ENCODE measurements at places on chromosomes 11 and 22.

DNA sequence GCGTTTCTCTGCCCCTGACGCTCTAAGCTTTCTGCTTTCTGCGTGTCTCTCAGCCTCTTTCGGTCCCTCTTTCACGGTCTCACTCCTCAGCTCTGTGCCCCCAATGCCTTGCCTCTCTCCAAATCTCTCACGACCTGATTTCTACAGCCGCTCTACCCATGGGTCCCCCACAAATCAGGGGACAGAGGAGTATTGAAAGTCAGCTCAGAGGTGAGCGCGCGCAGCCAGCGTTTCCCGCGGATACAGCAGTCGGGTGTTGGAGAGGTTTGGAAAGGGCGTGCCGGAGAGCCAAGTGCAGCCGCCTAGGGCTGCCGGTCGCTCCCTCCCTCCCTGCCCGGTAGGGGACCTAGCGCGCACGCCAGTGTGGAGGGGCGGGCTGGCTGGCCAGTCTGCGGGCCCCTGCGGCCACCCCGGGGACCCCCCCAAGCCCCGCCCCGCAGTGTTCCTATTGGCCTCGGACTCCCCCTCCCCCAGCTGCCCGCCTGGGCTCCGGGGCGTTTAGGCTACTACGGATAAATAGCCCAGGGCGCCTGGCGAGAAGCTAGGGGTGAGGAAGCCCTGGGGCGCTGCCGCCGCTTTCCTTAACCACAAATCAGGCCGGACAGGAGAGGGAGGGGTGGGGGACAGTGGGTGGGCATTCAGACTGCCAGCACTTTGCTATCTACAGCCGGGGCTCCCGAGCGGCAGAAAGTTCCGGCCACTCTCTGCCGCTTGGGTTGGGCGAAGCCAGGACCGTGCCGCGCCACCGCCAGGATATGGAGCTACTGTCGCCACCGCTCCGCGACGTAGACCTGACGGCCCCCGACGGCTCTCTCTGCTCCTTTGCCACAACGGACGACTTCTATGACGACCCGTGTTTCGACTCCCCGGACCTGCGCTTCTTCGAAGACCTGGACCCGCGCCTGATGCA lies at the start of gene MYOD1:
Gene MYOD1 (plus strand): TSS at position 544 of the 910 bp plus-strand sequence. CDS start 212 bp downstream, at position 756.
- DNase-seq = no peak

DNA sequence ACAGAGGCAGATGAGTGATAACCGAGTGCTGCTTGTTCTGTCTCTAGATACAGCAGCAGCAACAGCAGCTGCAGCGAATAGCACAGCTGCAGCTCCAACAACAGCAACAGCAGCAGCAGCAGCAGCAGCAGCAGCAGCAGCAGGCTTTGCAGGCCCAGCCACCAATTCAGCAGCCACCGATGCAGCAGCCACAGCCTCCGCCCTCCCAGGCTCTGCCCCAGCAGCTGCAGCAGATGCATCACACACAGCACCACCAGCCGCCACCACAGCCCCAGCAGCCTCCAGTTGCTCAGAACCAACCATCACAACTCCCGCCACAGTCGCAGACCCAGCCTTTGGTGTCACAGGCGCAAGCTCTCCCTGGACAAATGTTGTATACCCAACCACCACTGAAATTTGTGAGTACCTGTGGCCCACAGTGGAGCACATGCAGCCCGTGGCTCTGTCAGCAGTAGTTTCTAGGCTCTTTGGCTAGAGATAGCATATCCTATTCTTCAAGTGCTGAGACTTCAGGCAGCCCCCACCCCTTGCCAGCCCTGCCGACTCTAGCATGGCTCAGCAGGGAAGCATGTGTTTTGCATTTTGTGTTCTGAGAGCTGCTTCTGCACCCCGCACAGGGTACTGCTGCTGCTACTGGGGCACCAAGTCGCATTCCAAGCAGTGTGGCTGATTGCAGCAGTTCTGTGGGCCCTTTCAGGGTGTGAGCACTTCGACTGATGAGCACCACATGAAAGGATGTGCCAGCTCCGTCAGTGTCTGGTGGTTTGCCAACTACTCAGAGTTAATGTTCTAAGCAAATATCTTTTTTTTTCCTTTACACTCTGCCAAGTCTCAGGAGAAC lies 59.2 kb downstream of the MED15 start:
- DNase-seq = no peak

GRCh38 chr11:47533690-47534151 lies 19.2 kb downstream of the CELF1 start:
- no peak for DNase-seq

DNA sequence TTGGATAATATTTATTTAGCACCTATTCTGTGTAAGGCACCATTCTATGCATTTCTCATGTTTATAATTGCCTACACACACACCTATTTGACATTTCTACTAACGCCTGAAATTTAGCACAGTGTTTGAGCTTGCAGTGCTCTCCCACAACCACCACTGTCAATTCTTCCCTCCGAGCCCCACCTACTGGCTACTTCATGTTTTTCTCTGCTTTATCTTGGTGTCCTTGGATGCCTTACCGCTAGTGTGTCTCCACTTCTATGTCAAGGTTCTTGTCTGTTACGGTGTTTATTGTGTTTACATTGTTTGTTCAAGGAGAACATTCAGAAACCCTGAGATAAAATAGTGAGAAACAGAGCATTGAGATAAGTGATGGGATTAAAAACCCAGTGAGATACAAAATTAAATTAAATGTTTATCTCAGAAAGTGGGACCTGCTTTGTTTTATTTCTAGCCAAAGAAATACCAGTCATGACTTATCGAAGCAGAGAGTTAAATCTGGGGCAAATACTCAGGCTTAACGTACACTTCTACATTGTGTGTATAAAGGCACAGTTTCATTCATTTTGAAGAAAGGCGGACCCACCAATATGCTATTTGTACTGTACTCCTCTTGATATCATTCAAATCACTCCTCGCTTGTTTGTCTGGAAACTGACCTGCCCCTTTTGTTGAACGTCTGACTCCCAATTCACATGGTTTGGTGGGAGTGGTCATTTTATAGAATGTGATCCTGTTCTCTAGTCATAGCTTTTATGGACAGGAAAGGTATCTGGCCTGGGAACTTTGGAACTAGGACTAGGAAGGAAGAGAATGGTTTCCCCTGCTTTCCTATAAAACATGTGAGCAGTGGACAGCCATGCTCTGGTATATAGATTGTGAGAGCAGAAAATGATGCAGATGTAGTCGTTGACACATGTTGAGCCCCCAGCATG lies 39.2 kb upstream of the SLC36A4 start:
- peak; percentile 65 for DNase-seq

- DNase-seq = no peak
Observed at GRCh38 chr22:44573451-44573850, 75.4 kb upstream of the RTL6 start.

DNA sequence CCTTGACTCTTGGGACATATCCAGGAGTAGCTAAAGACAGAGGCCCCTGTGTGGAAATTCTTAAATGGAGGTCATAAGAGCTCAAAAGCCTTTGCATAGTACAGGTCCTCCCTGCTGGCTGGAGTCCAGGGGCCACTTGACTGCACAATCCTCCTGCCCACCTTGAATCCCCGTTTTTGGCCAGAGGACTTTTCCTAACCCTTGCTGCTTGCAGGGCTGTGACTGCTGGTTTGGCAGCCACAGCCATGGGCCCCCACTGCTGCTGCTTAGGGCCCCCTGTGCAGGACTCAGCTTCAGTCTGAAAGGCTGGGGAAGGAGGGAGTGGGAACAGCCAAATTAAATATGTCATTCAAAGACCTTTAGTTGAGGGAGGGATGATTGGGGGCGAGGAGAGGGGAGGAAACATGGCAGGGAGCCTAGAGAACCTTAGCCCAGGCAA lies 33.4 kb downstream of the ARHGAP1 start:
- DNase-seq = no peak

All from NB4 (cell line).